ENCODE measurements at places on chromosomes 11 and 22. TPM values are rescaled to one million over a fixed set of nuclear protein-coding genes. Genes with fewer than 3 reads are reported as not detected.
A peak's percentile ranks its signal among the peaks of the same experiment; 100 is the strongest.

FGF4 gene
- not detected for total RNA-seq

FAT3 gene
- 0.22 TPM for total RNA-seq

MMP12 gene
- not detected for total RNA-seq

CCDC81 gene
- 0.33 TPM for total RNA-seq

LRRC56 gene
- 2.2 TPM for total RNA-seq

RASSF10 gene
- 8.7 TPM for total RNA-seq

AMPD3 gene
- 3.1 TPM for total RNA-seq

TMPRSS13 gene
- 1.4 TPM for total RNA-seq

TBC1D10A gene
- 24.5 TPM for total RNA-seq

ZFPL1 gene
- 48.0 TPM for total RNA-seq

- no peaks in the 10 kb centered on the region for H3K27me3 ChIP-seq
- no peak overlapping the region for H3K27ac ChIP-seq
- no peaks in the 10 kb centered on the region for H3K36me3 ChIP-seq
- no peak overlapping the region for H3K4me3 ChIP-seq
Observed at GRCh38 chr11:75078233-75078632, 18.4 kb downstream of the OR2AT4 start.

DNA sequence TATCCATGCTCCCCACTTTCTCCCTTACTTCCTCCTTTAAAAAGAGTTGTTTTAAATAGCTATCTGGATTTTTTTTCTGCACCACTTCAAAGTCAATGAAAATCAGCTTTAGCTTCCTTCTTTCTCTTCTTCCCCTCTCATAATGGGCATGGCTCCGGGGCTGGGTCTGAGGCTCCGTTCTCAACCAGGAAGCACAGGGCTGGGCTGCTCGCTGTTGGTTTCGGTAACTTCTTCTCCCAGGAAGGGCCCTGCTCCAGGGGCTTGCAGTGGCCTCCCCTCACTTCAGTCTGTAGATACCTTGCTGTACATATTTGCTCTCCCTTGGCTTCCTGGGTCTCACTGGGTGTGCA is 23.8 kb downstream of the MICAL2 start:
- H3K27ac ChIP-seq = no peak overlapping the region
- no peaks in the 10 kb centered on the region for H3K27me3 ChIP-seq
- peaks cover 25% of the 10 kb centered on the region for H3K4me1 ChIP-seq
- no peak for DNase-seq

GRCh38 chr22:46220921-46221320 is 29.2 kb downstream of the CDPF1 start:
- H3K4me1 ChIP-seq = no peaks in the 10 kb centered on the region
- no peak for DNase-seq
- no peak overlapping the region for H3K27ac ChIP-seq
- H3K4me3 ChIP-seq = no peak overlapping the region

- no peaks in the 10 kb centered on the region for H3K36me3 ChIP-seq
- H3K27me3 ChIP-seq = no peaks in the 10 kb centered on the region
- H3K4me1 ChIP-seq = no peaks in the 10 kb centered on the region
- no peak for DNase-seq
- H3K4me3 ChIP-seq = no peak overlapping the region
Observed at GRCh38 chr11:38402063-38402462, 1804.0 kb upstream of the RAG2 start.

DNA sequence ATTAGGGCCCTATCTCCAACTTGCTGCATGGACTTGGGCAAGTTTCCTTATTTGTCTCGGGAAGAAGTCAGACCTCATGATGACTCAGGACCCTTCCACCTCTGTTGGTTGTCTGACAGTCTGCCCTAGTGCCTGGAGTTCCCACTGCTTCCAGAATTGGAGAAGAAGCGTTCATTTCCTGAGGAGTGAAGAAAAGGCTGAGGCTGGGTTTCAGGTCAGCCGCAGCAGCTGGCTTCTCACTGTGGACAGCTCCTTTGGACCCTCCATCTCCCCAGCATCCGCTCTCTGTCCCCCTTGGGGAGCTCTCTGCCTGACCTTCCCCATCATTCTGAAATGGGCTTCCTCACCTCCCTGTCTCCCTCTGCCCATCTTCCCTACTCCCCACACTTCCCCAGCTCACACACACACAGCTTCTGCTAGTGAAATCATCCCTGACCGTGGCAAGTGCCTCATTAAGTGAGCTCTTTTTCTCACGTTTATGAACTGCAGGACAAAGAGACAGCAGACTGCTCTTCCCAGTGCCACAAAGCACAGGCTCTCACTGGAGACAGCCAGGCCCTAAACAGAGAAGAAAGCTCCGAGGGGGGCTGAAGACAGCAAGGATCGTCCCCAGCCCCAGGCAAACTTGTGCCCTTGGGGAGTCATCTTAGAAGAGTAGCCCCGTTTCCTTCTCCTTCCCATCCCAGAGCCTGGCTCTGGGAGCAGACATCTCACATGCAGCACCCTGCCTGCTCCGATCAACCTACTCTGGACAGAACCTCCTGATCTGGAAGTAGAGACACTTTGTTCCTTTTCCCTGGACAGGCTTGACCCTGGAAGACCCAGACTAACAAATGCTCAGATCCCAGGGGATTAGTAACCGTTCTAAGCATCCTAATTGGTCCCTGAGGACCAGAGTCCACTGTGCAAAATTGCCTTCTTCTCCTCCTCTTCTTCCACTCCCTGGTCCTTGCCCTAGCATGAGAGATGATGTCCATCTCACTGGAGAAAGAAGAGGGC is 157.9 kb downstream of the FEZ1 start:
- H3K4me3 ChIP-seq = no peak overlapping the region
- no peaks in the 10 kb centered on the region for H3K4me1 ChIP-seq
- DNase-seq = no peak
- peaks cover 70% of the 10 kb centered on the region for H3K27me3 ChIP-seq

DNA sequence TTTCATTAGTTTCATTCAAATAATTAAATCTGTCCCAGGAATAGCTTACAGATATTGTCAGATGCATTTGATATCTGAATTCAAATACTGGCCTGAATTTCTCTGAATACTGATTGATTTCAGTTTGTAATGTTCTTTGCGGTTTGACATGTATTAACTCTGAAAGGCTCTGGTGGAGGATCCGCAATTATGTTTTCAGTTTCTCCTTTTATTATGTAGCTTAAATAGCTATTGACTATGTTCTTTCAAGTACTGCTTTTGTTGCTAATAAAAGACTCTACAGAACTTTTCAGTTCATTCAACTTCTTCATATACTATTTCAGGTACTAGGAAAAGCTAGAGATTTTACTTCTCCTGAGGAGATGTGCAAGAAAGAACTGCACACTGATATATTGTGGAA is 2085.4 kb upstream of the RAG2 start:
- no peaks in the 10 kb centered on the region for H3K36me3 ChIP-seq
- no peaks in the 10 kb centered on the region for H3K4me1 ChIP-seq
- H3K27ac ChIP-seq = no peak overlapping the region
- no peaks in the 10 kb centered on the region for H3K27me3 ChIP-seq
- H3K4me3 ChIP-seq = no peak overlapping the region

GRCh38 chr11:110335358-110335757 is 38.9 kb upstream of the RDX start:
- H3K27me3 ChIP-seq = no peaks in the 10 kb centered on the region
- H3K36me3 ChIP-seq = peaks cover 19% of the 10 kb centered on the region
- DNase-seq = no peak

GRCh38 chr11:93073026-93073425 is 103.6 kb downstream of the MTNR1B start:
- peaks cover 16% of the 10 kb centered on the region for H3K27me3 ChIP-seq
- no peaks in the 10 kb centered on the region for H3K4me1 ChIP-seq
- no peak overlapping the region for H3K4me3 ChIP-seq
- no peaks in the 10 kb centered on the region for H3K36me3 ChIP-seq
- no peak overlapping the region for H3K27ac ChIP-seq

GRCh38 chr11:12856338-12856737 is 152.8 kb upstream of the RASSF10 start:
- H3K27me3 ChIP-seq = no peaks in the 10 kb centered on the region
- no peak overlapping the region for H3K27ac ChIP-seq
- DNase-seq = no peak
- H3K4me1 ChIP-seq = peaks cover 62% of the 10 kb centered on the region
- H3K4me3 ChIP-seq = no peak overlapping the region

DNA sequence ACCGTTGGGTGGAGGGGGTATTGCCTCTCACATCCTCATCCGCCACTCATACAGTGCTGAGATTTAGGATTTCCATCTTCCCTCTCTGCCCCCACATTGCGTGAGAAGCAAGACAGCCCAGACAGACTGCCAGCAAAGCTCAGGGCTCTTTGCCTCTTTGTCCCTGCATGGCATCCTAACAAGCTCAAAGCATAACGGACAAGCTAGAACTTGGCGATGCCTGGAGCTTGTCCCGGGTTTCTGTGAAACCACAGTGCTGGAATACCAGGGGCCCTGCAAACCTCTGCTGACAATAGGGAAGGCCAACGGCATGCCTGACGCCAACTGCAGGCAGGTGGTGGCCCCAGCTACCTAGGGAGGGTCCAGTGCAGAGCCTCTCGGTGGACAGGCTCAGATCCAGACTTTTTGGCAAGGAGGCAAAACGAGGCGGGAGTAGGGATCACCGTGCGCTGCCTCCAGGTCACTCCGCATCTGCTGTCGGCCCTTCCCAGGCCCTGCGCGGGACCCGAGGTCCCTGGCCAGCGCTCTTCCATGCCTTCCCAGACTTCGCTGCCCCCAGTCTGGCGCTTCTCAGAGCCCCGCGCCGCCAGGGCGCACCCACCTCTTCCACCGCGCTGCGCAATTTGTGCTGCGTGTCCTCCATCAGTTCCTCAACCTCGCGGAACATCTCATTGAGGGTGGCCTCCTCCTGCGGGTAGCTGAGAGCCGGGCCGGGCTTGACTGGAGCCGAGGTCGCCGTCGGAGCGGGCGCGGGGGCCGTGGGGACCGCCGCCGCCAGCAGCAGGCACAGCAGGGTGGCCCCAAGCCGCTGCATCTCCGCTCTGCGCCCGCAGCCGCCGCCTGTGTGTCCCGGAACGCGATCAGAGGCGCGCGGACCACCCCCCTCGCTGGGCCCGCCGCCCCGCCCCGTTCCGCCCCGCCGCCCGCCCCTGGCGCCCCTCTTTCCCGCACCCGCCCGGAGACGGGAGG is at the start of gene DKK3:
TSS of gene DKK3 (minus strand) at position 858 of the 969 bp plus-strand sequence. CDS start at position 814, 44 bp downstream.
- H3K27me3 ChIP-seq = peaks cover 20% of the 10 kb centered on the region
- H3K27ac ChIP-seq = no peak within 1 kb of the TSS
- H3K4me3 ChIP-seq = peak within 1 kb of the TSS; percentile 67
- peaks cover 7% of the 10 kb centered on the region for H3K36me3 ChIP-seq
- no peaks in the 10 kb centered on the region for H3K4me1 ChIP-seq

GRCh38 chr22:37485395-37486223 is 575 bp downstream of the MFNG start:
- peaks cover 15% of the 10 kb centered on the region for H3K4me1 ChIP-seq
- H3K27me3 ChIP-seq = no peaks in the 10 kb centered on the region
- no peak for DNase-seq
- H3K36me3 ChIP-seq = peaks cover 30% of the 10 kb centered on the region
- no peak overlapping the region for H3K27ac ChIP-seq

GRCh38 chr11:130583801-130584211 is 135.4 kb downstream of the ADAMTS15 start:
- H3K27me3 ChIP-seq = no peaks in the 10 kb centered on the region
- no peak overlapping the region for H3K4me3 ChIP-seq
- DNase-seq = no peak
- peaks cover 27% of the 10 kb centered on the region for H3K4me1 ChIP-seq

All from Calu3 (cell line).